ENCODE measurements at places on chromosomes 3 and 15.

DNA sequence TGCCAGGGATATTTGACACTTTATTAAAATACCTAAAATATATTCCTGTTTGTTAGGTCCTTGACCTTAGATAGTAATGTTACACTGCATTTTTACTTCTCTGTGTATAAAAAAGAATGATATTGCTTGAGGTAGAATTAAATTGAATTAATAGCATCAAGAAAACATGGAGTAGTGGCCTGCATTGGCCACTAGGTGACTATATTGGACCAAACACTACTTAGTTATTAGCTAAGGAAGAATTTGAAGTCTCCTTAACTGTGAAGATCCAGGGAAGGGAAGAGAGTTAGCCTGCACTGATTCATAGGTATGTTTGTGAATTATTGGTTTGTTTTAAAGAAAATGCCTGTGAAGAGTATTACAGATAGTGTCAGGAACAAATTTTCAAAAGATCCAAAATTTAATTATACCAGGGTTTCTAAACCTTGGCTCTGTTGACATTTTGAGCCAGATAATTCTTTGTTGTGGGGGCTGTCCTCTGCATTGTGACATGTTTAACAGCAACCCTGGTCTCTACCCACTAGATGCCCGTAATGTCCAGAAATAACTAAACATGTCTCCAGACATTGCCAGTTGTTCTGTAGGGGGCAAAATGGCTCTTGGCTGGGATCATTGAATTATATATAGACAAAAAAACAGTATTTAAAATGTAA, 103.6 kb upstream of the THSD4 start:
- DNase-seq = peak; percentile 9

DNA sequence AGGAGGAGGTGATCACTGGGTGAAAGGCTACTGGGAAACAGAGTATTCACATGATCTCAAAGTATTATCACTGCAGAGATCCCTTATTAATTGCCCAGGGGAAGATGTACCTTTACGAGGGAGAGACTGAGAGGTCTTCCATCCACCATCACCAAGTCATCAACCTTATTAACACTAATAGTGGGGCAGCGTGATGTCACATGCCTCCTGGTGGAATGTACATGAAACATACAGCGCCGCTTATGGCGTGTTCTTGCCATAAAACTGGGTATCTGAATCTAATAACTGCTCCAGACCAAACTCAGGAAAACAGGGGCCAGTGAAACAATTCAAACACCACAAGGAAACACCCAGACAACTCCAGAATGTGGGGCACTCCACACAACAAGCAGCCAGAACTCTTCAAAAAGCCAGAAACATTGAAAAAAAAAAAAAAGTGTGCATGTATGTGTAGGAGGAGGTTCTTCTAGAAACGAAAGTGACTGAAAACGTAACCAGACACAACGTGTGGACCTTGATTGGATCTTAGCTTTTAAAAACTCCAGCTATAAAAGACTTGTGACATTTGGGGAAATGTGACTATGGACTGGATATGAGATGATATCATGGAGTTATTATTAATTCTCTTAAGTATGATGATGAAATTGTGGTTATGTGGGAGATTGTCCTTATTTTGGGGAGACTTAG, 4.6 kb downstream of the STIMATE start:
- no peak for DNase-seq

GRCh38 chr3:184993394-184993793, 159.5 kb downstream of the C3orf70 start:
- no peak for DNase-seq

GRCh38 chr3:183255348-183255730, 2.3 kb downstream of the B3GNT5 start:
- DNase-seq = no peak

- DNase-seq = no peak
Measured at GRCh38 chr3:42056840-42057239, 34.3 kb upstream of the TRAK1 start.

- no peak for DNase-seq
Measured at GRCh38 chr3:40971191-40972168, 227.8 kb upstream of the CTNNB1 start.

GRCh38 chr15:72078887-72079286, 39.1 kb downstream of the MYO9A start:
- DNase-seq = no peak

- no peak for DNase-seq
Measured at GRCh38 chr15:67002368-67002767, 63.0 kb upstream of the SMAD3 start.

- no peak for DNase-seq
Measured at GRCh38 chr3:37249717-37250116, 75.3 kb upstream of the LRRFIP2 start.

- DNase-seq = no peak
Measured at GRCh38 chr3:68271145-68271544, 616.7 kb upstream of the SUCLG2 start.

- DNase-seq = no peak
Measured at GRCh38 chr3:100880845-100881244, 112.4 kb downstream of the ABI3BP start.

DNA sequence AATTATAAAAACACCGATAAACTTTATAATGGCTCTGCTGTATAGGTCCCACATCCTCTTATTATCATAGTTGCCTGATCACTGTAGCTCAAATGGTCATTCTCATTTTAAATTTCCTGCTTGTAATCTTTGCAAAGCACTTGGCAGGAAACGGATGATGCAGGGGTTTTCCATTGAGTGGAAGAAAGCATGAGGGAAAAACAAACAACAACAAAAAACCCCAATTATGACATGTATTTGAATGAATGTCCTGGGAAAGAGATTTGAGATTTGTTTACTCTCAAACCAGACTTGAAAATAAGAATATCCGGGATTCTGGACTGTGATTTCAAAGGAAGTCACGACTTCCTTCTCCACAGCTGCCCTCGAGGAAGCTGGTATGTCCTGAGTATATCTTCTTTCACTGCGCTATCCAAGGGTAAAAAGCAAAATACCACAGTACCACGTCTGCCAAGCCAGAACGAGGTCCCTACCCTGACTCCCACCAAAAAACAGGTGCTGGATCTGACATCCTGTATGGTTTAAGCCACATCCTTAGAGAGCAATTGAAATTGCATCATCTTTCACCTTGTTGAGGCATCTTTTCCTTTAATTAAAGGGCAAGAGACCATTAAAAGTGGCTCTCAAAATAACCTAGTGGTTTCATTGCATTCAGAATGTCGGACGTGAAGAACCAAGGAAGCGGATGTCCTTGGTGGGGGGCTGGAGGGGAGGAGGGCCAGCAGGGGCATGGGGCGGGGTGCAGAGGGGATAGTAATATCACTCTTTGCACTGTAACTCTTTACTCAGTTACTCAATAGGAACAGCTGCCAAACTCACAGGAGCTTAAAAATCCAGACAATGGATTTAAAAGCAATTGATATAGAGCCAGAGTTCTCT, 13.5 kb upstream of the TIPIN start:
- DNase-seq = no peak

- no peak for DNase-seq
Measured at GRCh38 chr3:46324036-46324435, 29.9 kb upstream of the CCR2 start.

- DNase-seq = no peak
Measured at GRCh38 chr3:152291649-152292066, 22.9 kb downstream of the MBNL1 start.

- DNase-seq = peak; percentile 58
Measured at GRCh38 chr3:107117922-107118536, 259.2 kb upstream of the CCDC54 start.

GRCh38 chr3:52684184-52684583, 1.5 kb downstream of the PBRM1 start:
- DNase-seq = no peak

DNA sequence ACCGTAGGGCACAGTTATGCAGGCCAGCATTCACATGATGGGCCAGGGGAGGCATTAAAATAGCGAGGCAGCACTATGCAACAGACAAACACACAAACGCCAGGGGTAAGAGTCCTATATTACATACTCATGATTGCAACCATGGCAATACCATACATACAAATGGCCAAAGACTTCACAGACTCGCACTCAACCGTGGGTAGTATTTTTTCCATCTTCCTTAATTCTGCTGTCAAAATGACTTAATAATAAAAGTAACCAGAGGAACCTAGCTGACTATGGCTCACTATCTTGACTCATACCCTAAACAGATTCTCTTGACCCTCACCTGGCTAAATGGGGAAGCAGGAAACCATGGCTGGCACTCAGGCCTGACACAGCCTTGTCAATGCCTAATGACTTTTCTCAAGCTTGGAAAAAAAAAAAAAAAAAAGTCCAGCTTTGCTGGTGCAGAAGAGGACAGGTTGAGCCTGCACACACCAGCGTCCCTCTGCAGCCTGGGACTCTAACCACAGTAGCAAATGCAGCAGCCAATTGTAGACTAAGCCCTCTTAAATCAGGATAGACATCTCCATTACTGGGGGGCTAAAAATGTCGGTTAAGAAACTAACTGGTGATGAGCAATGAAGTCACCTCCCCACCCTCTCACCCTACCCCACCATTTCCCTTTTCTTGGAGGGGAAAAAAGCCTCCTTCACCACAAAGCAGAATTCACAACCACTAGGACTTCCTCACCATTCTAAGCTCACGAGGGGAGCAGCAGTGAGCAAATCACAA, 23.1 kb downstream of the CCDC12 start:
- no peak for DNase-seq

DNA sequence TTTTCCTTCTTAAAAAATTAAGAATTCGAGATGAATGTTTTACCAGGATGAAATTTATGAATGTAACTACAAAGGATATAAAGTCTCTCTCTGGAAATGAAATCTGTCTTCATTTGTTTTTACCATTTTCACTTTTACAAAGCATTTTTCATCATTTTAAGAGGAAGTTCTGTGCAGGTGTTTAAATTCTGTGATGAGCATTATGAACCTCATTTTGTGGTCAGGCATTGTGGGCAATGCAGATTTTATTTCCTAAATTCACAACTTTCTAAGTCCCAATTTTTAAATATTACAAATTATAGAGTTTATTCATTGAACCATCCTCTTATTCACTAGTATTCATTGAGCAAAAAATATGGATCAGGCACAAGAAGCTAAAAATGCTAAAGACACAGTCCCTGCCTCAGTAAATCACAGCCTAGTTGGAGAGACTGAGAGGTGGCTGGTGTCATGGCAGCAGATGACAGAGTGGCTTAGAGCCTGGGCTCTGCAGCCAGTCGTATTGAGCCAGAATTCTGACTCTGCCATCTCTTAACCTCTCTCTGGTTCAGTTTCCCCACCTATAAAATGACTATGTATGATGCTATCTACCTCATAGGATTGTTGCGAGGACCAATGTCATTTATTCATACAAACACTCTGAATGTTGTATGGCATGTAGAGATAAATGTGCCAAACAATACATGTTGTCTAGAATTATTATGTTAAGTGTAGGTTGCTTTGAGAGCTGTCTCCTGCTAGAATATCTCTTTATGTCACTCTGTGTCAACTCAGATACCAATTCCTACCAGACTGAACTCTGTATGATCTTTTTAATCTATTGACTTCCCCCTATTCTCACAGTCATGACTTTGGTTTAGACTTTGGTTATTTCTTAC, 7.5 kb upstream of the TGFBR2 start:
- no peak for DNase-seq

DNA sequence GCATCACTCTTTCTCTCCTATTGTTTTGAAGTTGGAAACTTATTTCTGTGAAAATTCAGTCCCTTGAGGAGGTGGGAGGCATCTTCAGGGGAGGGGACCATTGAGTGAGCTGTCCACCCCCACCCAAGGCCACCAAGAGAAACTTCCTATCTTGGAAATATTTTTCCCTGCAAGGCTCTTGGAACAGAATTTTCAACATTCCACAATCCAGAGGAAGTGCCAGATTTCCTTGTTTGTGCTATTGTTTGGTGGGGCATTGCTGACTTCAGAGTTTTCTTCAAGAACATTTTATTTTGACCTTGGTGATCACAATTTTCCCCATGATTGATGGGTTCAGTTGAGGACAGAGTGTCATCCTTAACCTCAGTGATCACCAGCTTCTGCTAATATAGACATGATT, 12.0 kb downstream of the DNASE1L3 start:
- no peak for DNase-seq

GRCh38 chr3:114333923-114334240, 40.1 kb downstream of the TIGIT start:
- DNase-seq = no peak

DNA sequence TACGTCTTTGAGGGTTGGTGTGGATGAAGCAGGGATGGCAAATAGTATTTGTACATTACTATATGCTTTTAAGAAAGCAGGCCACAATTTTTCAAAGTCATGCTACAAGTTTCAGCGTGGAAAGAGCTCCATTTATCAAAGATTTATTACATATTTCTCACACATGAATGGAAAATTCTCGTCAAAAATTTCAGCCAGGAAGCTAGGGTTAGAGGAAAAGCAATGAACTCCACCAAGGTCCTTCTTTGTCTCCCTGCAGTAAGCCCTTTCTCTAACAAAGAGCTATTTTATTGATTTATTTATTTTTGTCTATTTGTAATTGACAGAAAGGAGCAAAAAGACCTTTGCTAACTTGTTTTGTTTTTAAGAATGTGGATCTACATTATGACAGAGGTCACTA, 7.5 kb upstream of the ZBTB20 start:
- no peak for DNase-seq

GRCh38 chr3:10946526-10946925, 46.0 kb upstream of the SLC6A1 start:
- DNase-seq = no peak

GRCh38 chr3:118970819-118971218, 63.8 kb downstream of the IGSF11 start:
- no peak for DNase-seq

GRCh38 chr15:74343797-74344127, 23.7 kb downstream of the CYP11A1 start:
- no peak for DNase-seq

DNA sequence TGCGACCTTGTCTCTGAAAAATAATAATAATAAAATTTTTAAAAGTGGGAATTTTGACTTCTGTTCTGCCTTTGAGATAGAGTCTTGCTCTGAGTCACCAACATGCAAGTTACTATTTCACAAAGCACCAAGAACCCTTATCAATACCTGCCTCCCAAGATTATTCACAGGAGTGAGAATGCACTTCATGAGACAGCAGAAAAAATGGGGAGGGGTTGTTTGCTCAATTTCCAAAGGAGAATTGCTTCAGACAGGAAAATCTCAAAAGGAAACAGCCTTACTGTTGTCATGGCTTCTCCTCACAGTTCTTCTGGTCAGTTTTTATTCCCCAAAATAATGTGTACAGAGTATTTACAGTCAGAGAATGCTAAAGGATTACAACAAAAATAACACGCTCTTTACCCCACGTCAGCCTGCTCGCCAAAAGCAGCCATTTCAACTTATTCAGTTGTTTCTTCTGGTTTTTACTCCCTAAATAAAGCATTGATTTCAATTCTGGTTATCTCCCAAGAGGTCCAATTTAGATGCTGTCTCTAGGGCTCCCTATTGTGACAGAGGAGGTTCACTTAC, 89.0 kb downstream of the PPCDC start:
- no peak for DNase-seq

- no peak for DNase-seq
Measured at GRCh38 chr3:179299316-179299715, 23.5 kb upstream of the ZNF639 start.

- no peak for DNase-seq
Measured at GRCh38 chr3:117408811-117409210, 699.2 kb downstream of the TUSC7 start.
